ENCODE measurements at places on chromosomes 5 and 9.

DNA sequence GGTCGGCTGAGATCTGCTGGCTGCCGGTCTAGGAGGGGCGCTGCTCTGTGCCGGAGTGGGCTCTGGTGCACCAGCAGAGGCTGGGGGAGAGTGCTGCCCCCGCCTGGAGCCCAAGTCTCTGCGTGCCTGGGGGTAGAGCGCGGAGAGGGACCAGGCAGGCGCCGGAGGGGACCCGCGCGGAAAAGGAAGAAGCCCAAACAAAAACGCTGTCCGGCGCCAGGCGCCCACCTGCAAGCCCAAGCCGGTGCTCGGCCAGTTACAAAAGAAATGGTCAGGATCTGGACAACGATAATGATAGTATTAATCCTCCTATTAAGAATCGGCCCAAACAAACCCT lies 571 bp upstream of the S1PR3 start:
- DNase-seq: no peak

- no peak for DNase-seq
Observed at GRCh38 chr5:177476531-177477233, 3.2 kb upstream of the DBN1 start.

DNA sequence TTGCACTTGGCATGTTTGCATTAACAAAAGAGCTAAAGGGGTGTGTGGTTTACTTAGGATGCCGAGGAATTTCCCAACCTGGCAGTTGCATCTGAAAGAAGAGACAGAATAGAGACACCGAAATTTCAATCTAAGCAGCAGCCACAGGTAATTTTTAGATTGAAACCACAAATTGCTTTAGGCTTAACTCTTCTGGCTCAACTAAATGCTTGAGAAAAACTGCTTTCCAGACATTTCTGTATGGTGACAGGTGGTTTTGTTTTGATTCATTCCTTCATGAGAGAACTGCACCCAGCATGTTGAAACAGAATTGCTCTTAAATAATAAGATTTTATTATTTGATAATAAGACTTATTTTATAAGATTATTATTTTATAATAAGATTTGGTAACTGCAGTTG lies 21.5 kb downstream of the SECISBP2 start:
- DNase-seq: no peak

DNA sequence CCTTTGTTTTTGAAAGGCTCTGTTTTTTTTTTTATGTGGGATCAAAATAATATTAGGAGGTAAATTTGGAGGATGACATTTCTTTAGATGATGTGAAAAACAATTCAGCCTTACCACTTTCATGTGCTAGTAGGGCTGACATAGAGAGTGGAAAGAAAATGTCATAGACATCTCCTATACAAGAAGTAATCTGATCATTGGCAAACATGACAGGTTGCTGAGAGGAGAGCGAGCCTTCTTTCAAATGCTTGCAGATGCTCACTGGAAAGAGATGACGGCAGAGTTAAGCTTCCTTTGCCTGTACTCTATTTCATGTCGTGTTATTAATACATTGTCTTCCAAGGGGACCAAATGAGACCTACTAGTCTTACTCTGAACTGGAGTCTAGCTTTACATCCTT lies 160.1 kb upstream of the DAP start:
- DNase-seq: no peak

GRCh38 chr5:40191150-40191549 lies 488.6 kb upstream of the PTGER4 start:
- DNase-seq: no peak

GRCh38 chr5:72453246-72453775 lies 53.9 kb downstream of the ZNF366 start:
- no peak for DNase-seq

DNA sequence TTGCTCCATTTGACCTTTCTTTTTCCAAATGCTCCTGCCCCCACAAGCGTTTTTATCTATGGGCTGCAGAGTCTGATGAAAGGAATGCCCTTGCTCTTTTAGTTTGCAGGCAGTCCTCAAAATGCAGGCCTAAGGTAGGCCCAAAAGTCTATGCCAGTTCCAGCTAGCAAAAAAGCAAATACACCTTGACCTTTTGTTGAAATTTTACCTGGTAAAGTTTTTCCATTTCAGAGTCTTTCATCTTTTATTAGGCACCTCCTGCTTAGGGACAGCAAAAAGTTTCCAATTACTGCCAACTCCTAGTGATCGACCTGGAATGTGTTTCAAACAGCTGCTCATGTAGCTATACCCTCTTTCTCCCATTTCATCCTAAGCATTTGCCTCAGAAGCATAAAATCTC lies 2.7 kb upstream of the LEAP2 start:
- DNase-seq: no peak

GRCh38 chr5:74665273-74665672 lies 19.8 kb upstream of the HEXB start:
- no peak for DNase-seq

DNA sequence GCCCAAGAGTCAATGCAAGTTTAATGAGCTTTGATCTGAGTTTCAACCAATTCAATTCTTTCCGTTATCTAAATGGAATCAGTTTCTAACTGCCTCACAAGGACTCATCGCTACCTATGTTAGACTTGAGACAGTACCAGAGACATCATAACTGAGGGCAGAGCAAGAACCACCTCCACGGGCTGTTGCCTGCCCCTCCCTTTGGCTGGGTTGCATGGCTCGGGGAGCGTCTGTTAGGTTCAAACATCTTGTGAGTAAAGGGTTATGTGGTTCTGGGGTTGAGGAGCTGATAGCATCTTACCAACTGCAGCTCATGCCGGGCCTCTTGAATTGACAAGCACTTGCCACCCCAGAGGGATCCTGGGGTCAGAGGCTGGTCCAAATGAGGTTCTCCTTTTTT lies 457.9 kb downstream of the ENC1 start:
- DNase-seq: no peak

DNA sequence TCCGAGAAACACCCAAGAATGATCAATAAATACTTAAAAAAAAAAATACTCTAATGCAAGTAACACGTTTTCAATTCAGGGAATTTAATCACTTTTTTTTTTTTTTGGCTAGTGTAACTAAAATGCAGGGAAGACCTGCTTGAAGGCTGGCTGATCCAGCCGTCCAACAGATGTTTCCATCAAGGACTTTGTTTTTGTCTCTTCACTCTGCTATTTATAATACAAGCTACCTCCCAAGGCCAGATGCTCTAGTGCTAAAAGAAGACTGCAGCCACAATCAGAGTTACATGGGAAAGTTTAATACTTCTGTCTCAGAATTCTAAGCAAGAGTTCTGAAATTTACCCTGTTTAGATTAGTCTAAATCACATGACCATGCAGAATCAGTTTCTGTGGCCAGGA lies 14.5 kb downstream of the TBCA start:
- no peak for DNase-seq

DNA sequence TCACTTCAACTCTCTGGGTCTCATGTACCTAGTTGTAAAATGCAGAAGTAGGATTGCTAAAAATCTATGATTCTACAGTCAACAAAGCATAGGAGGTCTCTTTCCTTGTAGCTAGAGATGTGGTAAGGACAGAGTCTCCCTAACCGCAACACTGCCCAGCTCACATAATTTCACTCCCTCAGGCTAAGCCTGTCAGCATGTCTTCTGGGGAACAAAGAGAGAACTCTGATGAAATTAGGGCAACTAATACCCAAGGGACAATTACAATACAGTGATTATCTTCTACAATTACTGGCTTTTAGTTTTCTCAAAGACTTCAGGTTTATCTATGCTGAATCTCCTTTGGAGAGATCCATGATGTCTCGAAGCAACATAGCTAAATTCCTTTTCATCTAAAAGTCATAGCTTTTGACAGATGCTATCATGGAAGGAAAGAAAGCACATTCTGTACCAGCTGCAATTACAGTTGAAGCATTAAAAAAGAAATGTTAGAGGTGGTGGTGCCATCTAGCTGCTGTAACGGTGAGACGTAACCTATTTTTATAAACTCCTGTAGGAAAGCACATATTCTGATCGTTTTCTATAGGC lies 141.1 kb upstream of the TARS1 start:
- DNase-seq: no peak

DNA sequence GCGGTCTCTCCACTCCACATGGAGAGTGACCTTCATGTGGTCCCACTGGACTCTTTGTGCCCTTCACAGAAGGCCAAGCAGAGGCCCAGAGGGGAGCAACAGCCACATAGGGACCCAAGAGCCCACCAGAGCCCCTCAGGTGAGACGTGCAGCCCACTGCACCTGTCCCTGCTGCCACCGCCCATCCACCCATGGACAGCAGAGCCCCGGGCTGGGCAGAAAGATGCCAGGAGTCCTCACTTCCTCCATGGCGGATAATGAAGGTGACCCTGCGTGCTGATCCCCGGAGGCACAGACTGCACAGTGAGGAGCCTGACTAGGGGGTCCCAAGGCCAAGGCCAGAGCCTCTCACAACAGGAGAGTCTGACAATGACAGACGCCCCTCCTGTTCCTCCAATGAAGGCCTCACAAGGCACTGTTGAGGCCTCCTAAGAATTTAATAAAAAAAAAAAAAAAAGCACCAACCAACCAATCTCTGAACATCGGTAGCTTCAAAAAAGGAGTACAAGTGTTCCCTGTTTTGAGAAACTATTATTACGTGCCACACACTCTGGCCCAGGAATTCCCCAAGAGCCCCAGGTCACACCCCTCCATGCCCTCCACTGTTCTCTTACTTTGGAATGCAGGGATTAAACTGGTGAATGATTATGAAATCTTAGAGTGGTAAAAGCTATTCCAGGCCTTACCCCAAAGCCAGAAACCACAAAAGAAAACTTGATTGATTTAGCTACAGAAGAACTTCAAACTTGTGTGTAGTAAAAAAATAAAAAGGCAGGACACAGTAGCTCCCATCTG lies 2.8 kb upstream of the PPP1R26 start:
- DNase-seq: no peak

GRCh38 chr5:135134691-135135381 lies 100.8 kb upstream of the PITX1 start:
- DNase-seq: no peak

- DNase-seq: no peak
Observed at GRCh38 chr5:172707285-172708182, 63.5 kb downstream of the DUSP1 start.

GRCh38 chr5:81556809-81557208 lies 162.9 kb upstream of the ACOT12 start:
- DNase-seq: no peak

DNA sequence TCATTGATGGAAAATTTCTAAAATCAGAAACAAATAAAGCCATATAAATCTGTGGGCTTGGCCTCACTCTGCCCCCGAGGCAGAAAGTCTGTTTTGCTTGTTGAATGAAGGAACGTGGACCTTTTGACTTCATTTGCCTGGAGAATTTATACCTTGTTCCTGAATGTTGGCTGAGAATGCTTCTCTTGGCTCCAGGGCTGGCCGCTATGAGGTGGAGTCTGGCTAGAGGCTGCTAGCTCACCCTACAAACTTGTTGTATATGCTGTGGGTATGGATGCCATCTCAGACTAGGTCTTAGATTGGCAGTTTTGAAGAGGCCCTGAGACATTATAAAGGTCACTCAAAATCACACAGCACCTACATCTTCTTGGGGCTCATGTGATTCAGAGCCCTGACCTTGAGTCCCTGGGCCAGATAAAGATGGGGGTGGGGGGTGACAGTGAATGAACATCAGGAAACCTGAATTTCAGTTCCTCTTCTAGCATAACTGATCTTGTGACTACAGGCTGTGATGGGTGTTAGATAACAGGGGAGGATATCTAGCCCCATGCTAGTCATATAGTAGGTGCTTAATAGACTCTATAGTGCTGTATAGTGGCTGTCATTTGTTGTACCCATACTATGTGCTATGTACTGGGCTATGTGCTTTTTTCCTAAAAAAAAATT lies 2.8 kb downstream of the GM2A start:
- DNase-seq: no peak

GRCh38 chr5:58227858-58228257 lies 232.0 kb downstream of the PLK2 start:
- DNase-seq: no peak

- no peak for DNase-seq
Observed at GRCh38 chr5:14250748-14251701, 107.9 kb downstream of the TRIO start.

DNA sequence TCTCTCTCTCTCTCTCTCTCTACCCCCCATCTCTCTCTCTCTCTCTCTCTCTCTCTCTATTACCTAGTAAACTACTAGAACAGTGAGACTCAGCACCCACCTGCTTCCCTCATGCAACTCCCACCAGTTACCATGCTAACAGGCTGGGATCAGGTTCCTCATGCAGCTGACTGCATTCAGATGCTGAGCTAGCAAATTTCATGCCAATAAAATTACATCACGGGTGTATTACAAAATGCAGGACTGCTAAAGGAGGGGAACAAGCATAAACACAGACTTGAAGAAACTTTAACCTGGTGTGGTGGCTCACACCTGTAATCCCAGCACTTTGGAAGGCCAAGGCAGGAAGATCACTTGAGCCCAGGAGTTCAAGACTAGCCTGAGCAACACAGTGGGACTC lies 76.0 kb downstream of the CEMIP2 start:
- DNase-seq: no peak

DNA sequence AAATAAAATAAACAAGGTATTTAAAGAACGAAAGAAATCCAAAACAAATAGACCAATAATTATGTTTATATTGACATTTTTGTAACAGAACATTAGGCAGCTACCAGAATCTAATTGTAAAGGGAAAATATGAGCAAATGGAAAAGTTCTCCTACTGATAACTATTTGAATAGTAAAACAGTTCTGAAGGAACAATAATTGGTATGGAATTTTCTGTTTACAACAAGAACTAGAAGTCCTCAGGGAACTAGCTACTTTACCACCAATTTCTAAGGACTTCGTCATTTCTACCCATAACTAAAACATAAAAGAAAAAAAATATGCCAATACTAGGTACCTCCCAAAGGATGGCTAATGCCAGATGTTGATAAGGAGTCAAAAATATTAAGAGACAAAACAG lies 58.5 kb downstream of the AP3B1 start:
- DNase-seq: no peak

GRCh38 chr5:13248253-13248652 lies 696.2 kb downstream of the DNAH5 start:
- DNase-seq: no peak

GRCh38 chr5:33488558-33489355 lies 48.0 kb downstream of the TARS1 start:
- DNase-seq: no peak

GRCh38 chr5:181171782-181172181 lies 24.4 kb downstream of the OR2V2 start:
- DNase-seq: no peak

DNA sequence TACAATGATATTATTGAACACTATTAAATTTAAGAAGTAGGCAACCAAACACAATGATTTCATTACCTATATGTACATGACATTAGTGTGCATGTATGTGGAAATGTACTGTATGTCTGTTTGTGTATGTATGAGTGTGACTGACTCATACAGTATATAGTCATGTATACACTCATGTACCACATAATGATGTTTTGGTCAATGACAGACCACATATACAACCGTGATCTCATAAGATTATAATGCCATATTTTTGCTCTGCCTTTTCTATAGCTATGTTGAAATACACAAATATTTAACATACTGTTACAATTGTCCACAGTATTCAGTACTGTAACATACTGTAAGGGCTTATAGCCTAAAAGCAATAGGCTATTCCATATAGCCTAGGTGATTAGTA lies 19.7 kb downstream of the SVEP1 start:
- DNase-seq: no peak
